ENCODE measurements at places on chromosomes 1 and 21. TPM values are rescaled to one million over a fixed set of nuclear protein-coding genes. Genes with fewer than 3 reads are reported as not detected.

DNA sequence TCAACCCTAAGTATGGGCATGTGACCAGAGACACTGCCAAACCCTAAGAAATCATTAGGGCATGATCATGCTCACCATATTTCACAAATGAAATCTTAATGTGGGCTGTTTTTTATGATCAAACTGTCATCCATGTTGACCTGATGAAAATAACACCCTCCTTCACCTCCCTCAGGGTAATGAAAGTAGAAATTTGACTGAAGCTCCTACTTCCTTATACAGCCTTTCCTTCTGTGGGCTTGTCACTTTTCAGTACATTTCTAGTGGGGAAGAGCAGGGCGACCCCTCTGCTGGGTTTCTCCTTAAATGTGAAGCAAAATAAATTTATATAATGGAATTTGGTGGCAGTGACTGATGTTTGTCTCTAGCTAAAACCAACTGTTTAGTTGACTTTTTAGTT, 25.9 kb downstream of the IVNS1ABP start:
- no peak for DNase-seq

GRCh38 chr1:68811806-68812205, 314.9 kb upstream of the DEPDC1 start:
- no peak for DNase-seq

DNA sequence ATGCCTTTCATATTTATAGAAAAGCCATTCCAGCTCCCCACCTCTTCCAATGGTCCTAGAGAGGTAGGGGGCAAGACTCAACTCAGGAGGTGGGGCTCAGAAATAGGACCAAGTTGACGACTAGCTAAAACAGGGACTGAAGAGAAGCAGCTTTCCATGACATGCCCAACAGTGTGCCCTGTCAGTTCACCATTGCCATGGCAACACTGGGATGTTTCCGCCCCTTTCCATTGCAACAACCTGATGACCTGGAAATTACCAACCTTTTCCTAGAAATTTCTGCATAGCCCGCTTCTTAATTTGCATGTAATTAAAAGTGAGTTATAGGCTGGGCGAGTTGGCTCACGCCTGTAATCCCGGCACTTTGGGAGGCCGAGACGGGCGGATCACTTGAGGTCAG, 22.4 kb upstream of the INTS3 start:
- DNase-seq: no peak

DNA sequence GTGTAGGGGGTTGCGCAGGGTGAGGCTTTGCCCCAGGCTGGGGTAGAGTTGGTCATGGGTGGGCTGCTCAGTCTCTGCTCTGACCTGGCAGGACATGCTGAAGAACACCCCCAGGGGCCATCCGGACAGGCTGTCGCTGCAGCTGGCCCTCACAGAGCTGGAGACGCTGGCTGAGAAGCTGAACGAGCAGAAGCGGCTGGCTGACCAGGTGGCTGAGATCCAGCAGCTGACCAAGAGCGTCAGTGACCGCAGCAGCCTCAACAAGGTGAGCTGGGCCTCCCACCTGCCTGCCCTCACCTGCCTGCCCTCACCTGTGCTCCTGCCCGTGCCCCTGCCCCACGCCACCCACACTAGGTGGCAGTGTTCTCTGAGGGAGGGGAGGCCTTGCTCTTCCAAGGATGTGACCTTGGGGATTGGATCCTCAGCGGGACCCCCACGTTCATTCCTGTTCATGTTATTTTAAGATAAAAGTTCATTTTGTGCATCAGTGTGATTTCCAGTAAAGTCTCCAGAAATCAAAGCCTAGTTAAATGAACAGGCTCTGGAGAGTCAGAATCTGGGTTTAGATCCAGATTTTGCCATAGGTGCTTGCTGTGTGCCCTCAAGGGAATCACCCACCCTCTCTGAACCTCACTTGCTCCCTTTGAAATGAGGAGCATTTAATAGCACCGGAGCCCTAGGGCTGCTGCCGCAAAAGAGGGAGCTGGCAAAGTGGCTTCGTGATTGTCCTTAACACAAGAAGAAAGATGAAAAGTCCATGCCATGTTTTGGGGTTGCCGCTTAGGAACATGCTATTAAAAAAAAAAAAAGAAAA, 87.9 kb downstream of the ARHGEF10L start:
- no peak for DNase-seq

DNA sequence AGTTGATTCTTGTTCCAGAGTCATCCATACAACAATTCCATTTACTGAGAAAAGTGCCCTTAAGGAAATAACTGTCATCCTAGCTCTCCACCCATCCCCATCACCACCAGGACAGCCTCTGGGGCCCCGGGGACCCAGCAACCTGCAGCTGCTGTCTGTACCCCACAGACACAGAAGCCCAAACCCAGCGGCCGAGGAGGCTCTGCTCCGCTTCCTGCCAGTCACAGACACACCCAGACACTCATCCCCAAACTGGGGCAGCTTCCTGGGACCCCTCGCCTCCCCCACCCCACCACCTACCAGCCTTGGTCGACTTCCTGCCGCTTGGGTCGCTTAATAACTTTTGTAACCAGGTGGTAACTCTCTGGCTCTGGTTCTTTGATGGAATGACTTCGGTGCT, 121.6 kb upstream of the SLC25A33 start:
- DNase-seq: no peak

DNA sequence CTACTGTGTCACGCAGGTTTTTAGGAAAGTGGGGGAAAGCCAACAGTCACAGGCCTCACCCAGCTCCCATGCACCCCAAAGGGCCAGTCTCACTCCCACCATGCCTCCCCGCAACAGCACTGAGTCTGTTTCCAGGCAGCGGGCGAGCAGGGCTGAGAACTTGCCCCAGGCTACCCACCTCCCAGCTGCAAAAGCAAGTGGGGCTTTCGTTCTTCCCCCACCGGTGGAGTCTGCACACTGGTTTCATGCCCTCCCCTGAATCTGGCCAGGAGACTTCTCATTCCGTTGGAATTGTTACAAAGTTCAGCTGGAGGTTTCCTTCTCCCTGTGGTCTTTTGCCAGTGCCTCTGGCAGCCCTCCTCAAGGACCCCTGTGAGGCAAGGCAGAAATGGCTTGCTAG, 53.6 kb upstream of the KCNJ15 start:
- no peak for DNase-seq

- no peak for DNase-seq
Measured at GRCh38 chr1:33329600-33330305, 8.9 kb upstream of the A3GALT2 start.

- no peak for DNase-seq
Measured at GRCh38 chr1:108601708-108602410, 42.0 kb downstream of the EEIG2 start.

DNA sequence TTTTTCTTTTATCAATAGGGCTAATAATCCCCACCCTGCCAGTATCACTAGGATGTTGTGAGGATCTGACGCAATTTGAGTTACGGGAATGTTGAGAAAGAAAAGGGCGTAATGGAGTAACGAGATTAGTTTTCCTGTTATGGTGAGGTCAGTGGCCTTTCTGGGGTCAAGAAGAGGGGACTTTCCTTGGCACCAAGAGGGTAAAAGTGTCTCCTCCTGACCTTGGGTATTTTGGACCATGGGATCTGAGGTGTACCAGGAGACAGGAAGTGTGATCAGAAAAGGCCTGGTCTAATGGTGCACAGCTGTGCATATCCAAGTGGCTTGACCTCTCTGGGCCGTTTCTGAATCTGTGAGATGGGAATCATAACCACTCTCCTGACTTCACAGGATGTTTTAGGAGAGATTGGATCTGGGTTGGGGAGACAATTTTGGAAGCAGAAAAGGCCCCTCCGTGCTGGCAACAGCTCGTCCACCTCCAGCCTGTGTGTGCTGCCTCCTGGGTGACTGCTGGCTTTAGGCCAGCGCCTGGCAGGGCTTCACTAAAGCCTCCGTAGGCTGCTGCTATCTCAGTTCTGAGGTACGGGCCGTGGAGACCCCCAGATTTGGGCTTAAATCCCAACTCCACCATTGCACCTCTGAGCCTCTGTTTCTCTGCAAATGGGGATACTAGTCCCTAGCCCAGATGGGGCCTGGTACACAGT, 37.1 kb downstream of the ALPL start:
- DNase-seq: no peak

DNA sequence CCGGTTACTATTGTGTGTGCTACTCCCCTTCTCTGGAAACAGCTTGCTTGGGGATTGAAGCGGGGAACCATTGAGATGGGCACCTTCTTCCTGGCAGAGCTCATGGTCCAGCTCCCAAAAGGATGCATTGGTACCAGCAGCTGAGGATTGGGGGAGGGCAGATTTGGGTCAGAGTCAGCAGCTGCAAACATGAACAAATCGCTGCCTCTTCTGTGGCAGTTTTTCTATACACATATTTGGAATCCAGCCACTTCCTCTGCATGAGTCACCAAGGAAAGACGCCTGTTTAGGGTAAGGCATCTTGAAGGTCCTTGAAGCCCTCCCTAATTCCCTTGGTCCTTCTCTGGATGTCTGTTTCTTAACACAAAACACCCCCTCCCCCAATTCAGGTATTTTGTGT, 104.7 kb downstream of the DAB1 start:
- DNase-seq: no peak

DNA sequence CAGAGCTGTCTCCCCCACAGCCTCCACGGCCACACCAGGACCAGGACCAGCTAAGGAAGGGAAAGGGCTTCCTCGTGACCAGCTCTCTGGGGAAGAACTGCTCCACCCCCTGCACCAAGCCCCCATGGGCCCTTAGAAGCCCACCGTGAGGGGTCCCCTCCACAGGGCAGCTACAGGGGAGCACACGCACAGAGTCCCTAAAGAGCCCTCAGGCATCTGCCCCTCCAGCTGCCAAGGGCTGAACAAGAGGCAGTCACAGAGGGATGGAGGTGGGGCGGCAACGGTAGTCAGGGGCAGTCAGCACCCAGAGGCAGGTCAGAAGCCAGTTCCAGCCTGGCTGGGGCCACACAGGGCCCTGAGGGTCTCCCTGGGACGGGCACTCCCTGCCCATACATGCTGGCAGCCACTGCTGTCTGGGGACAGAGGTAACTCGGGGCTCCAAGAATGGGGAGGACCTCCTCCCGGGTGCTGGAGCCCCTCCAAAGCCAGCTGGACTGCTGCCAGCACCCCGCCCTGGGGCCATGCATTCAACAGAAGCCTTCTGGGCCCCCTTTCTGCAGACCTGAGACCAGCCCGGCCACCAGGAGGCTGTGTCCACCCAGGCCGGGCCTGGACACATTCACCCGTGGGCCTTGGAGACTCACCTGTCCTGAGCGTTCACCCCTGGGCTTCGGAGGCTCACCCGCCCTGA, 18.7 kb downstream of the SLC19A1 start:
- no peak for DNase-seq

DNA sequence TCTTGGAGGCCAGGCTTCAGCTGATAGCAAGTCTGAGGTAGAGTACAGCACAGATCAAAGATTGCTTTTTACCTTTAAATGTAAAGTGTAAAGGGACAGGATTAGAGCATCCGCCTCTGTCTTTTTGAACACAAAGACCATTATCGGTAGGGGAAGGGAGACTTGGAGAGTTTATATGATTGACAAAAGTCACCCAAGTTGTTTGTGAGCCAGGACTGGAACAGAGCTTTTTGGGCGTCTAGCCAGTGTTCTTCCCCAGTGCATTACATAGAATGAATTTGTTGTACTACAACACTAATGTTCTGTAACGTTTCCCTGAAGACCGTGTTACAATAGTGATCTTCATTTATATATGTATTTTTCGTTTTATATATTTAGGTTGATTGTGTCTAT, 9.3 kb upstream of the PIGC start:
- DNase-seq: no peak

- DNase-seq: no peak
Measured at GRCh38 chr1:94708811-94709210, 111.3 kb upstream of the SLC44A3 start.

DNA sequence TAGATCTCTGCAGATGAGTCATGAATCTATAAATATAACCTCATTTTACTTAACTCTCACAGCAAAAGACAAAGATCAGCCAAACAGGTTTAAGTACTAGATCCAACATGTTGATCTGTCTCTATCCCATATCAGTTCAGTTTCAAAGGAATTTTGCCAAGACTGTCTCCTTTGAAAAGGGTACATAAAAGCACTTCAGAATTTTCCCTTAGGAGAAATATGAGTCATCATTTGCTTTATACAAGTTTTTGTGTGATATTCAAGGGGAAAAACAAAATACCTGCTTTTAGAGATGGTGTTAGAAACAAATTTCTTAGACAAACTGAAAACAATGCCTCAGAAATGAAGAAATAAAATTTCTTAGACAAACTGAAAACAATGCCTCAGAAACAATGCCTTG, 73.5 kb upstream of the LRRC7 start:
- DNase-seq: no peak

GRCh38 chr1:90434460-90434859, 282.6 kb downstream of the BARHL2 start:
- no peak for DNase-seq

DNA sequence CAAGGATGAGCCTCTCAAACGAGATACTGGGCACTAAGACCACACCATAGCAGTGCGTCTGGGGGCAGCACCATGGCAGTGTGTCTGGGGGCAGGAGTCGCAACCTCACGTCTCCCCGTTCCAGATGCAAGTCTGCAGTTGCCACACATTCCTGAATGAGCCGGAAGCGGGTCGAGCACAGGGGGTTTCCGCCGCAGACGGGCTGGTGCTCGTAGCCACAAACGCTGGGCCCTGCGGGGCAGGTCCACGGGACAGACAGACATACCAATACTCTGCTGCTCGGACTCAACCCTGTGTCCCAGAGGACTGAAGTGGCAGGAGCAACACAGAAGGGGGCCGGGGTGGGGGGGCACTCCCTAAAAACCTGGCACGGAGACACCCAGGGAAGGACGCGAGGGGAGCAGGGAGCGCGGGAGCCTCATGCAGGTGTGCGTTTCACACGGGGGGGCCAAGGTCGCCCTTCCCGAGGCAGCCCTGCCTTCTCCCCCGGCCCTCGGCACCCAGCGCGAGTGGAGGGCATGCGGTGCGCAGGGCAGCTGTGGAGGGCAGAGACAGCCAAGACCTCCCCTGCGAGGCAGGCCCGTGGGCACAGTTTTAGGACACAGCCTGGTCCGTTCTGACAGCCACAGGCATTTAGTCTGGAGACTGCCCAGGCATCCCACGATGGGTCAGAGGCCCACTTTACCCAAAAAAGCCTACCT, 24.5 kb downstream of the PTTG1IP start:
- DNase-seq: no peak

GUCA2B gene
- not detected for total RNA-seq

RNF186 gene
- total RNA-seq: not detected

CACNA1S gene
- total RNA-seq: not detected

SDHC gene
- total RNA-seq: 108 TPM

IFT25 gene
- 50.3 TPM for total RNA-seq

ZNF593OS gene
- total RNA-seq: not detected

OR2L2 gene
- 0.17 TPM for total RNA-seq

GJC2 gene
- total RNA-seq: 0.61 TPM

SPRR2B gene
- total RNA-seq: not detected

ATAD3B gene
- total RNA-seq: 53.8 TPM

AMY1A gene
- total RNA-seq: not detected

Measured in CD4-positive, alpha-beta memory T cell (primary cell).